ENCODE measurements at places on chromosomes 1 and 21. TPM values are rescaled to one million over a fixed set of nuclear protein-coding genes. Genes with fewer than 3 reads are reported as not detected.

The FCAMR gene
- not detected for total RNA-seq

The PROX1 gene
- 0.15 TPM for total RNA-seq

The EPHB2 gene
- total RNA-seq = 0.08 TPM

The PLA2G2F gene
- total RNA-seq = not detected

The C1orf185 gene
- not detected for total RNA-seq

The TSPAN2 gene
- 3.5 TPM for total RNA-seq

GRCh38 chr1:109988349-109988914 is 3.9 kb downstream of the AHCYL1 start:
- H3K4me1 ChIP-seq = peaks cover 49% of the 10 kb centered on the region
- H3K4me3 ChIP-seq = no peak overlapping the region
- no peaks in the 10 kb centered on the region for H3K27me3 ChIP-seq

- H3K4me1 ChIP-seq = peaks cover 24% of the 10 kb centered on the region
- DNase-seq = no peak
- no peak overlapping the region for H3K27ac ChIP-seq
- peaks cover 8% of the 10 kb centered on the region for H3K36me3 ChIP-seq
These were observed 68.5 kb downstream of the FASLG start for GRCh38 chr1:172727275-172727857.

DNA sequence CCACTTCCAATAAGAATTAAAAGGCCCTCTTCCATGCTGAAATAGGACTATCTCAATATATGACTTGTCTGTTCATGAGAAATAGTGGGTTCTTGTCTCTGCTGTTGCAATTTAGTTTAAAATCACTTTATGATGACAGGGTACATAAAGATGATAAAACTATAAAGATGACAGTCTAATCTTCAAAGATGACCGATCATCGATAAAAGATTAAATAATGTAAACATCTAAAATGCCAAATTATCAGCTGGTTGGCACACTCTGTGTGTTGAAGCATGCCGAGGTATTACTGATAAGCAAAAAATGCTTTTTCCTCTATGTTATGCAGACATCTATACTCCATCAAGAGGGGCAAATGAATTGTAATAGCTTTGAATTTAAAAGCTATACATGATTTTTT is 89.5 kb downstream of the ADGRL4 start:
- H3K4me3 ChIP-seq = no peak overlapping the region
- H3K36me3 ChIP-seq = no peaks in the 10 kb centered on the region
- no peaks in the 10 kb centered on the region for H3K27me3 ChIP-seq
- DNase-seq = no peak
- H3K27ac ChIP-seq = no peak overlapping the region

DNA sequence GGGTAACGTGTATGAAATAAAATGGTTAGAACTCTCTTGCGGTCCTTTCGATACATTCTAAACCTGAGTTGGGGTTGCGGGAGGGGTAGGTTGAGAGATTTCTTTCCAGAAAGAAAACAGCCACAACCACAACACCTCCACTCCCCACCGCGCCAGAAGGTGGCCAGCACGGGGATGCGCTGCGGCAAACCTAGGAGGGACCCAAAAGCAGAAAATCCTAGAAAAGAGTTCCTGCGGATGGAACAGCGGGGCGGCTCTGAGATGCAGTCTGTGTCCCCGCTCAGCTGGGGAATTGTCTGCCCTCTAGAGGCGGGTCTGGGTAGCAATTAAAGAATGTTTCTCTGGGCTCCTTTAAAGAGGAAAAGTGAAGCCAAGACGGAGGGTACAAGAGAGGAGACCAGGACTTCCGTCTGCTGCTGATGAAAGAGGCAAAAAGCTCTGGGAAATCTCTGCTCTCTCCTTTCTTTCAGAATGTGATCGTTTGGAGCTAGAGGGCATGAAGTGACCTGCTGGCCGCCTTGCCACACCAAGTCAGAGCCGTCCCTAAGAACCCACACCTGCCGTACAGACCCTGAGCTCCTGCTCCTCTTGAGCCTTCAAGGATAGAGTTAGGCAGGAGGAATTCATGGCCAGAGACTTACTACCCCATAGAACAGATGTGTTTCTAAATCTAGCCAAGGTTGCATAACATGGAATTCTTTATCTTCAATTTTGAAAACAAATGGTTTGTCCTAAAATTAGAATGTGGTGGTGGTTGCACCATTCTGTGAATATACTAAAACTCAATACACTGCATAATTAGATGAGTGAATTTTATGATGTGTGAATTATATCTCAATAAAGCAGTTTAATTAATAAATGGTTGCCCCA is 46.5 kb upstream of the COA6 start:
- H3K4me3 ChIP-seq = peak overlapping the region; percentile 73
- peaks cover 7% of the 10 kb centered on the region for H3K27me3 ChIP-seq
- H3K4me1 ChIP-seq = peaks cover 24% of the 10 kb centered on the region
- DNase-seq = peak; percentile 78

Data from activated CD4-positive, alpha-beta T cell treated with anti-CD3 and anti-CD28 coated beads, Interleukin-2, amount 10 ng/mL, durations not matched to agents 7 days and 5 days (primary cell).